ENCODE measurements at places on chromosomes 7 and 10.

- DNase-seq, result peak; percentile 78
Observed at GRCh38 chr10:100878291-100878910, 34.4 kb upstream of the SLF2 start.

- DNase-seq, result no peak
Observed at GRCh38 chr7:45408409-45408737, 165.8 kb upstream of the ADCY1 start.

- peak; percentile 100 for DNase-seq
Observed at GRCh38 chr7:4744391-4745264, 30.8 kb upstream of the AP5Z1 start.

- peak; percentile 72 for DNase-seq
Observed at GRCh38 chr7:135690566-135690965, 28.3 kb downstream of the STMP1 start.

GRCh38 chr10:14906765-14907164, 28.1 kb downstream of the SUV39H2 start:
- no peak for DNase-seq

GRCh38 chr7:2691011-2691707, 3.2 kb downstream of the AMZ1 start:
- DNase-seq, result no peak

GRCh38 chr7:114432061-114432460, 17.4 kb downstream of the FOXP2 start:
- no peak for DNase-seq

DNA sequence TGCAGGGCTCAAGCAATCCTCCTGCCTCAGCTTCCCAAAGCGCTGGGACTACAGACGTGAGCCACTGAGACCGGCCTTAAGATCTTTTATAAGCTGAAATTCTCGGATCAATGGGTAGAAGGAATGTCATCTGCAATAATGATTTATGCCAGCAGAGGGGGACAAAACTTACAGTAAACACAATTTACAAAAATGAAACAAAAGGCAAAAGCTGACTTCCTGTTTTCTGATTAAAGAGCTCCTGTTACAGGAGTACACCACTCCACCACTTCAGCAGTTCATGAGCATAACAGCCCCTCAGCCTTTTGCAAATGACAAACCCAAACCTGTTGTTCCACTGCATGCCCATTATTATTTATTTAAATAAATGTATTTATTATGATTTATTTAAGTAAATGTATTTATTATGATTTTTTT, 88.5 kb upstream of the ATP6V0A4 start:
- DNase-seq, result peak; percentile 64

GRCh38 chr10:42574336-42574735, 64.0 kb downstream of the ZNF33B start:
- DNase-seq, result no peak

GRCh38 chr10:103238506-103239252, 7.0 kb upstream of the RPEL1 start:
- DNase-seq, result peak; percentile 65

- DNase-seq, result no peak
Observed at GRCh38 chr7:75611557-75612178, 119.5 kb downstream of the SPDYE5 start.

DNA sequence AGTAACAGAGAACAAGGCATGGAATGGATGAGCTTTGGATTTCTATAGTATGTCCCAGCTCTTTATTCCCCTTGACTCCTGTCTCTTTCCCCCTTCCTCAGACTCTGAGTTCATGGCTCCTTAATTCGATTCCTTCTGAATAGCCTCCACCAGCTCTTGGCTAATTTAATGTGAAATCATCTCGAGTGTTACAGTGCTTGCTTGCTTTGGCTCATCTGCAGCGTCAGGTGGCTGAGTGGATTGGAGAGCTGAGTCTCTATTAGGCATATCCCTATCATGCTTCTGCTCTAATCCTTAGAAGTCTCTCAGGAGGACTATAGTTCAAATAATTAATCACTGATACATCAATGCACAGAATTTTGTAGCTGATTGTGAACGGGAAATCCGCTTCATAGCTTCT, 134.6 kb downstream of the LRRC4 start:
- DNase-seq, result no peak

DNA sequence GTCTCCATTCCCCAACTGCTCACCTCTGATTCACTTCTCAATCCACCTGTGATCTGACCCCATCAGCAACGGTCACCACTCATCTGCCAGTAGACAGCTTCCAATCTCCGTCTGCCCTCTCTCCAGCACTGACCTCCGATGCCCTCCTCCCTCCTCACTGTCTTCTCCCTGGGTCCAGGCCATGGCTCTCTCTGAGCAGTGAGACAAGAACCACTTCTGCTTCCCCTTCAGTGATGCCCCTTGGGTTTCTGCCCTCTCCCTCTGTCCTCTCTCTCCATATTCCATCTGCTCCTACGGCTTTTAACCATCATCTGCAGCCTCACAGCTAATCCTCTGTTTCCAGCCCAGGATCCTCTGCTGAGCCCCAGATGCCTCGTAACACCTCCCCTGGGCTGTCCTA, 55.5 kb upstream of the OPALIN start:
- no peak for DNase-seq

DNA sequence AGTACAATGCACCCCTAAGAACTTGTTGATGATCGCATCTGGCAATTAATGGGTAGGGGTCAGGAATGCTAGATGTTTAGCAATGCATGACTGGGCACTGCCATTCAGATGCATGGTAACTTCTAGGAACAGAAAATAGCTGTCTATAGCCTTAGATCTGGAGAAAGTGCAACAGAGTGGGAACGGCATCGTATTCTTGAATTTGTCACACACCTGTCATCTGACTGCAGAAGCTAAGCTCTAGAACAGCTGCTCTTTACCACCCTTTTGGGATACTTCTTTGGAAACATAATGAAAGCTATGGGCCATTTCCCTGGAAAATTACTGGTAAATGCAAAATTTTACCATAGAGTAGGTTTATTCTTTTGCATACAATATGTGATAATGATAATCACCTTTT, 118.1 kb downstream of the SLC25A13 start:
- DNase-seq, result no peak

- peak; percentile 65 for DNase-seq
Observed at GRCh38 chr10:77637532-77638320, at the start of gene KCNMA1. Gene KCNMA1, minus strand, starts transcription at chr10:77637808.

- no peak for DNase-seq
Observed at GRCh38 chr7:105644937-105645336, 63.6 kb upstream of the EFCAB10 start.

DNA sequence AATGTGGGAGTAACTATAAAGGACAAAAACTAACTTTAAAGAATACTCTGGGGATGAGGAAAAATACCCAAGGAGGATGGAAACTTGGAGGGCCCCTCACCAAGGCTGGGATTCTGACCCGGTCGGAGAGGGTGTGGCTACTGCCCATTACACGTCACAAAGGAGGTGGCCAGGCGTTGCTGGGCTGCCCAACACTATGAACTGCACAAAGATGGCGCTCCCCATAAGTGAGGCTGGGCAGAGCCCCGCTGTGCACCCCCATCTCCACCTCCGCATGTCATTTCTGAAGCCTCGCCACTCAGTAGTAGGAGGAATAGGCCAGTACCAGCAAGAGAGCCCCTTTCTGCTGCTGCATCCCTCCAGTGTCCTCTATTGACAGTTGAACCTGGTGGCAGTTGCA, 290.1 kb upstream of the ZNF32 start:
- no peak for DNase-seq

- DNase-seq, result no peak
Observed at GRCh38 chr7:151376218-151376902, 33.5 kb downstream of the WDR86 start.

DNA sequence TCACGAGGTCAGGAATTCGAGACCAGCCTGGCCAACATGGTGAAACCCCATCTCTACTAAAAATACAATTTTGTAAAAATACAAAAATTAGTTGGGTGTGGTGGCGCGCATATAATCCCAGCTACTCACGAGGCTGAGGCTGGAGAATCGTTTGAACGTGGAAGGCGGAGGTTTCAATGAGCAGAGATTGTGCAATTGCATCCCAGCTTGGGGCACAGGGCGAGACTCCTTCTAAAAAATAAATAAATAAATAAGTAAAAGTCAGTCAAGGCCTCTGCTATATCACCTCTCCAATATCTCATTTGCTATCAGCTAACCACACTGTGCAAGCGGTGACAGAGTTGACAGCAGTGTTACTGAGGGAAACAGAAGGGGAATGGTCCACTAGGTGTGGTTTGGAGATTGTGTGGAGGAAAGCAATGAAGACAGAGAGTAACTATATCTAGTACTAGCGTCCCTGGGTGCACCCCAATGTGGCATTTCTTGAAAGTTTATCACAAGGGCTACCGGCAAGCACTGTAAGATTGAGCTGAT, 20.9 kb upstream of the NFE2L3 start:
- DNase-seq, result no peak

DNA sequence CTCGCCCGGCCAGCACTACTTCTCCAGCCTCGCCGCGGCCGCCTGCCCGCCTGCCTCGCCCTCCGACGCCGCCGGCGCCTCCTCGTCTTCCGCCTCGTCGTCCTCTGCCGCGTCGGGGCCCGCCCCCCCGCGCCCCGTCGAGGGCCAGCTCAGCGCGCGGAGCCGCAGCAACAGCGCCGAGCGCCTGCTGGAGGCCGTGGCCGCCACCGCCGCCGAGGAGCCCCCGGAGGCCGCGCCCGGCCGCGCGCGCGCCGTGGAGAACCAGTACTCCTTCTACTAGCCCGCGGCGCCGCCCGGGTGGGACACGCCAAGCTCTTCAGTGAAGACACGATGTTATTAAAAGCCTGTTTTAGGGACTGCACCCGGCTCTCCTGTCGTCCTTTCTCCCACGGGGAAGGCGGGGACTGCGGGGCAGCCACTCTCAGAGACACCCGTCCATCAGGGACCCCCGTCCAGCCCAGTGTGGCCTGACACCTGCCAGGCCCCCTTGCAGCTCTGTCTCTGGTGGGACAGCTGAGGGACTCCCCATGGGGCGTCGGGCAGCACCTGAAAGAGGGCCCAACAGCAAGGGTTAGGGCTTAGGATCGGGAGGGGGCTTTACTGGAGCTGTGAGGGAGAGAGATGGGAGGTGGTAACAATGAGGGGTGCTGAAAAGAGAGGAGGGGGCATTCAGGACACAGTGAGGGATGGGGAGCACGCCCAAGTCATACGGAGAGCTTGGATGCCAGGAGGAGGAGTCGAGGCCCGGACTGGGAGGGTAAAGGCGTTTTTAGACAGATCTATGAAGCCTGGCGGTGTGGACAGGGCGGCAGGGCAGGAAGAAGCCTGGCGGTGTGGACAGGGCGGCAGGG, 34.7 kb downstream of the SPDYE6 start:
- DNase-seq, result peak; percentile 8

DNA sequence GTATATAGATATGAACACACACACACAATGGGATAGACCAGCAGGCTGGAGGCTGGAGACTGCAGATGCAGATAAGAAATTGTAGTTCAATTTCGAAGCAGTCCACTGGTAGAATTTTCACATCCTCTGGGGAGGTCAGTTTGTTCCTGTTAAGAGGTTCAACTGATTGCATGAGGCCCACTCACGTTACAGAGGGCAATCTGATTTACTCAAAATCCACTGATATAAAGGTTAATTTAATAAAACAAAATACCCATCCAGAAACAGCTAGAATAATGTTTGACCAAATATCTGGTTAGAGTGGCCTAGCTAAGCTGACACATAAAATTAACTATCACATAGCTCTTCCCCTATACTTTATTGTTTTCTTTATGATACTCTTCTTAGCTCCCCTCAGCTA, 162.9 kb upstream of the SMIM30 start:
- no peak for DNase-seq

- DNase-seq, result no peak
Observed at GRCh38 chr7:47357361-47357760, 224.6 kb downstream of the TNS3 start.

- no peak for DNase-seq
Observed at GRCh38 chr7:21636694-21637093, 93.9 kb downstream of the DNAH11 start.
